CD4-positive, alpha-beta T cell treated with Interleukin-1 beta for 1 hour (primary cell): ENCODE measurements at places on chromosomes 11 and 22.

DNA sequence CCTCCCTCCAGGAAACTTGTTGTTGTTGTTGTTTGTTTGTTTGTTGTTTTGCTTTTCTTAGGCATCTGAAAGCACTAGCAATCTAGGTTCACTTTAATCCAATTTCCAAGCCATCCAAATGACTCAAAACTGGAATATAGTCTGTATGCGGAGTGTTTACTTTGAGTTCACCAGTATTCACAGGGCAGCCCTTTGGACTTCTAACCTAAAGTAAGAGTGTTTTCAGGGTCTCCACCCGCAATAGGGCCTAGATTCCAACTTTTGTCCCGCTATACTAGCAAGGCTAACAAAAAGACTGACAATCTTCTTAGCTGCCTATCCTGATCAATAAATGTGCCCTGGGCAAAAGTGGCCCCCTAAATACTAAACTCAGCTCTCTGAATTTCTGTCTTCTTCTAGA, 13.6 kb downstream of the PGM2L1 start:
- DNase-seq = no peak

DNA sequence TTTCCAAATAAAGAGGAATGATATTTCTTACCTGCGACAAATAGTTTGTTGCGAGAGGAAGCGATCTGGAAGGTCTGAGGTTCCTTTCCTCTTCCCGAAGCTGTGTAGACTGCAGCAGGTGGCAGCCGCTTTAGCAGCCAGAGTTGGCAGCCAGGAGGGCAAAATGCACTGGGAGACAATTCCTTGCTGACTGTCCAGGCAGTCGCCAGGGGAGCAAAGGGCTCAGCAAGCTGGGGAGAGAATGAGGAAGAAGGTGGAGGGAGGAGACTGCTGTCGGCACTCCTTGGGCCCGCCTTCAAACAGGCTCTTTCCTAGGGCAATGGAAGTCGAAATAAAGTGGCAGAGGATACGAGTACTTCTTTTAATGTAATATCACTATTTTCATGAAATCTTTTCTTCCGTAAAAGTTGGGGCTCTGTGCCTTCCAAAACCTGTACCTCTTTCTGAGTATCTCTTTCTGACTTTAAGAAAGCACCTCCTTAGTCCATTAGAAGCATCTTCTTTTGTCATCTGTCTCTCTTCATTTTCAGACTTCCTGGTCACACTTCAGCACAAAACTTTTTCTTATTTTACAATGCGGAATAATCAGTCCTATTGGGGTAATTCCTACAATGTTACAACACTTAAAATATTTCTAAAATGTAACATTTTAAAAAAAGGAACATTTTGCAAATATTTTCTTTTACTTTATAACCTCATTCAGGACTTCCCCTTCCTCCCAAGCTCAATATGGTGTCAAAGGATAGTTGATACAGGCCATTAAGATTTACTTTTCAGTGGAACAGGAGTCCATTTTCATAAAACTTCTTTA, at the start of gene IL18:
TSS of gene IL18 (minus strand) at position 220 of the 811 bp plus-strand sequence. CDS start 9,041 bp downstream, outside the sequence.
- DNase-seq = peak; percentile 39

- DNase-seq = no peak
Measured at GRCh38 chr11:29135504-29135903, 881.3 kb downstream of the KCNA4 start.

DNA sequence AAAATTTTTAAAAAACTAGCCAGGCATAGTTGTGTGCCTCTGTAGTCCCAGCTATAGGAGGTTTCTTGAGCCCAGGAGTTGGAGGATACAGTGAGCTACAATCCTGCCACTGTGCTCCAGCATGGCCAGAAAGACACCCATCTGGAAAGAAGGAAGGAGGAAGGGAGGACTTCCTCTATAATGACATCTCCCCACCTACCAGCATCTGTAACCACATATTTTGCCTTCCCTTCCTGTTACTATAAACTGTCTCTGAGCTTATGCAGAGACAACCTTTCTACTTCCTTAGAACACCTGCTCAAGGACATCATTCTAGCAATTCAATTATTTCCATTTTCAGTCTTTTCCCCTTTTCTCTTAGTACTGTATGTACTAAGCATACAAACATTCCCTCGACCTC, 2.2 kb upstream of the NUP160 start:
- DNase-seq = peak; percentile 16

GRCh38 chr11:117230286-117230961, 1.4 kb downstream of the PCSK7 start:
- peak; percentile 67 for DNase-seq

GRCh38 chr22:47163481-47163855, 401.0 kb downstream of the TBC1D22A start:
- DNase-seq = no peak

DNA sequence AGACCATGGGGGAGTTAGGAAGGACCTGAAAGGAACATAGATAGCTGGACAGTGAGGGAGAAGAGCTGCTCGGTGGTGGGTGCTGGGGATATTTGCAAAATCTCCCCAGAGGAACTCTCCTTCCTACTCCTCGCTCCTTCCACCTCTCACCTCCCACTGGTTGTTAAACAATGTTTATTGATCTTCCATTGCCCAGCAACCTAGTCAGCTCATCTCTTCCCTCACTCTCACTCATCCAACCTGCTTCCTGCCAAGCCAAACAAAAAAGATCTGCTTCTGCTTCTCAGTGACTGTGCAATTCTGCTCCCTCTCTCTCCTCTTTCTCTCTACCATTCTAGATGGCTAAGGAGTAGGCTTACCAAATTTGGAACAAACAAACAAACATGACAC, 115.0 kb downstream of the SLC1A2 start:
- peak; percentile 44 for DNase-seq

- no peak for DNase-seq
Measured at GRCh38 chr11:108838792-108839105, 173.9 kb downstream of the DDX10 start.

GRCh38 chr11:102188488-102188887, 78.2 kb downstream of the YAP1 start:
- no peak for DNase-seq

- no peak for DNase-seq
Measured at GRCh38 chr22:19060356-19061009, 61.7 kb downstream of the DGCR2 start.

DNA sequence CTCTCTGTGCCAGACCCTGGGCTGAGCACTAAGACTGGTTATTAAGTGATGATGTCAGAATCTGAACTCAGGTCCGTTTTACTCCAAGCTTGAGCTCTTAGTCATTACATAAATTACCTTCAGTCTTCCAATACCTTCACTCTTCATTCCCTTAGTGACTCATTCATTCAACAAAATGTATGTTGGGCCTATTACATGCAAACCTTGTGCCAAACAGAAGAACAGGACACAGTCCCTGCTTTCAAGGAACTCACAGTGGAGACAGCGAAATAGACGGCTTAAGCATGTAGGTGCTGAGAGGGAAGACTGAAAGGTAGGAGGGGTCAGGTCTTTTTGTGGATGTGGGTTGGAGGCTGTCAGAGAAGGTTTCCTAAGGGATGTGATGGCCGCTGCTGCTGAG, 3.3 kb downstream of the KCTD14 start:
- no peak for DNase-seq

DNA sequence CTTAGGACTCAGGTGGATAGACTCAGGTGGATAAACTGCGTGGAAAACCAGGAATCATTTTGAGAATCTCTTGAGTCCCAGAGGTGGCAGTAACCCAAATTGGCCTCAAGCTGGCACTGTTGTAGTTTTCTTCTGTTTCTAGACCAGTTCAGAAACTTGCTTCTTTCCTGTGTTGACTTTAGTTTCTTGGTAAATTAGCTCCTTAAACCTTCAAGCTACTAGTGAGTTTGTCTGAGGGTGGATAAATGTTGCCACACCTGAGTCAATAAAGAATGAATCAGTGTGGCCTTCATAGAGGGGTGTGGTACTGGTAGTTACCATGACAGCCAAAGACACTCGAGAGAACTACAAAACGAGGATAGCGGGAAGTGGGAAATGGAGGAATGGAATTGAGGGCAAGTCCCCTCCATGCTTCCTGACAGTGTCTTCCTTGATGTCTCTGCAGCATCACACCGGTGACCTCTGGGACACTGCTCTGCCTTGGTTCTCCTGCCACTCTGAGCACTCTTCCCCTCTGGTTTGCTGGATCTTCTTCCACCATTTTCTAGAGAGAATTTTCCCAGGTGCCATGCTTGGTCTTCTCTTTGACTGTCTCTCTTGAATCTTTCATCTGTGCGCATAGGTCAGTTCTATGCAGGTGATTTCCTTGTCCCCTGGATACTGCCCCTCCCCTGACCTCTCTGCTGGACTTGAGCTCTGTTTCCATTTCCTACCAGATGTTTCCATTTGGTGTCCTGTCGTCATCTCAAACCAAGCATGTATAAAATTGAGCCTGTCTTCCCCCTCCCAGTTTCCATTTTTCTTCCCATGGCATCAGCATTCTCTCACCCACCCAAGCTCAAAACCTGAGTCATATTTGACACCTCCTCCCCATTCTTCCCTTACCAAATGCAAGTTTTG, 7.2 kb downstream of the POLD4 start:
- DNase-seq = no peak

DNA sequence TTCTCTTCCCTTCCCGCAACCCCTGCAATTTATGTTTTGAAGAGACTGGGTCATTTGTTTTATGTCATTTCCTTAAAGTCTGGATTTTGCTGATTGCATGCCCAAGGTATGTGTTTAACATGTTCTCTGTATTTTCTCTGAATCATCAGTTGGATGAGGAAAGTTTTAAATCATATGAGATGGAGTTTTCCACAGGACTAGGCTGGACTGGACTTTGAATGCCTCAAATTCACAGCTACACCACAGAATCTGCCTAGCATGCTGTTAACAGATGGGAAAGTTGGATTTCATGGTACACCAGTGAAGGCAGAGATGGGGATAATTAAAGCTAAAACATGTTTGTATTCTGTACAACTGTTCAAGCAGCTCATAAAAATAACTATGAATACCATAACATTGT, 62.6 kb downstream of the CWC15 start:
- no peak for DNase-seq

DNA sequence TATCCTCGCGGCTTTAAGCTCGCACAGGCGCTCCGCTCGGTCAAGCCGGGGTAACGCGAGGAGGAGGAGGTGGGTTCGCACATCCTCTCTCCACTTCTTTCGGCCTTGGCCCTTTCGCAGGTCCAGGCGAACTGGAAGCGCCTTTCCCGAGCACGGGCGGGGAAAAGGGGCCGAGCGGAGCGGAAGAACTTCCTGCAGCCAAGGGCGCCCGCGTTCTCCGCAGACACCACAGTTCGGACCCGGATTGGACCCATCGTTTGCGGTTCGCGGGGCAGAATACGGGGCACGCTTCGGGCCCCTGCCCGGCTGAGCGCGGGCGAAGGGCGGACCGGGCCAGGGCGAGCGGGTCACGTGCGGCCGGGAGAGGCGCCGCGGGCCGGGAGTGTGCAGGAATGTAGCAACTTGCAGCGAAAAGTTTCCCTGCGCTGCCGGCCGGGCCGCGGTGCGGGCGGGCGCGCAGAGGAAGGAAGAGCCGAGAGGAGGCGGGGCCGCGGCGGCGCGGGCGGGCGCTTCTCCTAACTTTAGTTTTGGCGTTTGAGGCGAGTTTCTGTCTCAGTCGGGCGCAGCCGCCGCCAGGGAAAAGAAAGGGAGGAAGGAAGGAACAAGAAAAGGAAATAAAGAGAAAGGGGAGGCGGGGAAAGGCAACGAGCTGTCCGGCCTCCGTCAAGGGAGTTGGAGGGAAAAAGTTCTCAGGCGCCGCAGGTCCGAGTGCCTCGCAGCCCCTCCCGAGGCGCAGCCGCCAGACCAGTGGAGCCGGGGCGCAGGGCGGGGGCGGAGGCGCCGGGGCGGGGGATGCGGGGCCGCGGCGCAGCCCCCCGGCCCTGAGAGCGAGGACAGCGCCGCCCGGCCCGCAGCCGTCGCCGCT, at the start of gene YAP1:
TSS of gene YAP1 (plus strand) at position 552 of the 865 bp plus-strand sequence. CDS start 402 bp downstream, outside the sequence.
- peak; percentile 54 for DNase-seq

DNA sequence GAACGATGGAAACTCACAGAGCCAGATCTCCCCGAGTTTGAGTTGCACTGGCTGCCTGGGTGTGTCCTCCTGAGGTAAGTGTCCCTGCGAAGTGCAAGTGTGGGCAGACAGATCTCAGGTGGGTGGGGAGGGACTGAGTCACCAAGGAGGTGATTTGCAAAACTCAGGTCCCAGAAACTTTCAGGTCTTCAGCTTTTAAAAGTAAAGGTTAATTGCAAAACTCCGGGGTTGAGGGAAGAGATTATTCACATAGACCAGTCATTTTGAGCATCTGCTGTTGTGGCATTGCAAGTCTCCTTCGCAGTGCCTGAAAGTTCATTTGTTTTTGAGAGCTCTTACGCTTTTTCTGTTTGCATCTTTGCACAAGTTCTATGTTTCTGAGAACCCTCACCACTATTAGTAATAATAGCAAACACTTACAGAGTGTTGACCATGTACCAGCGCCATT, 7.1 kb downstream of the CD44 start:
- DNase-seq = peak; percentile 58

DNA sequence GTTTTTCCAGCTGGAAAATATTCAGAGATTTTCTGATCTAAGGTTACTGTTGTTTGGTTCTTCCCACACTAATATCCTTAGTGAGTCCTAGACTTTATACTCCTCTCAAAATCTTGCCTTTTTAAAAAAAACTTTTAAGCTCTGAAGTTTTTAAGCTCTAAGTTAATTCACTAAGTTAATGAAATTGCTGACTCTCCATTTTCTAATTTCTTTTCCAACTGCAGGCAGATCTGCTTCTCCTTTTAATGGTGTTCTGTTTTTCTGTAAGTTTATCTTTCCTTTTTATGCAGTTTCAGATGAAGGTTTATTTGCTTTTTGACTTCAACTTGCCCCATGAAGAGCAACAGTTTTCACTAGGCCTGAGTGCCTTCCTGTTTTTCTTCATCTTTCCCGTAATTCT, 125.8 kb upstream of the ARHGAP42 start:
- DNase-seq = no peak

GRCh38 chr11:122634501-122634900, 21.0 kb upstream of the UBASH3B start:
- no peak for DNase-seq
